ENCODE measurements at places on chromosomes 6 and 20.
A peak's percentile ranks its signal among the peaks of the same experiment; 100 is the strongest.

- no peak for DNase-seq
These were observed 121.7 kb upstream of the NXT1 start for GRCh38 chr20:23228912-23229311.

- DNase-seq, result no peak
These were observed 38.3 kb upstream of the DUSP22 start for GRCh38 chr6:254016-254415.

GRCh38 chr6:11514672-11515071 lies 22.9 kb upstream of the TMEM170B start:
- DNase-seq, result no peak

- DNase-seq, result peak; percentile 15
These were observed 2.1 kb downstream of the ZC3H12D start for GRCh38 chr6:149482545-149483333.

DNA sequence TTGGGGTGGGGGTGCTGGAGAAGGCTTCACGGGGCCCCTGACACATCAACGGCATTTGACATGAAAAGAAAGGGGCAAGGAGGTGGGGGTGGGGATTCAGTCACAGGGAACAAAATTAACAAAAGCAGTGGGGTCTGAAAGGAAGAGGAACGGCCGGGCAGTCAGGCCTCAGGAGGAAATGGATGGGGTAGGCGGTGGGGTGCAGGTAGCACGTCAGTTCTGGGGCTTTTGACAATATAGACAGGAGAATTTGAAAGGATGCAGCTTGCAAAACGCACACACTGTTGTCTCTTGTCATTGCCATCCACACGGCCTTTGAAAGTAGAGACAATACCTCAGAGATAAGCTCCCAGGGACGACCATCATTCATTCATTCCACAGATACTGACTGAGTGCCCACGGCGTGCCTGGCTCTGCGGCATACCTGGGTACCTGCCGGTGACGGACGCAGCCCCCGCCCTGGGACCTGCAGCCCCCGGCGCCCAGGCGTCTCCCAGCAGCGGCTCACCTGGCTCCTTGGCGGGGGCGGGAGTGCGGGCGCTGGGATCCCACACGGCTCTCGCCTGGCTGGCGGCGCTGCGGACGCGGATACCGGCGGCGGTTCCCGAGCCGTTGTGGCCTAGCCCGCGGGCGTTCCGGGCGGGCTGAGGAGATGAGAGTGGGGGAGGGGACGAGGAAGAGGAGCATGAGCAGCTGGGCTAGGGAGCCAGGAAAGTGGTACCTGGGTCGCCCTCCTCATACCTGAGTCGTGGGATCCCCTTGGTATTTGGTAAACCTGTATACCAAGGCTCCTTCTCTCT lies at the start of gene SLC26A8:
SLC26A8 (minus strand) TSS at position 646 of the 800 bp plus-strand sequence. CDS start 4,934 bp downstream, outside the sequence.
- no peak for DNase-seq

DNA sequence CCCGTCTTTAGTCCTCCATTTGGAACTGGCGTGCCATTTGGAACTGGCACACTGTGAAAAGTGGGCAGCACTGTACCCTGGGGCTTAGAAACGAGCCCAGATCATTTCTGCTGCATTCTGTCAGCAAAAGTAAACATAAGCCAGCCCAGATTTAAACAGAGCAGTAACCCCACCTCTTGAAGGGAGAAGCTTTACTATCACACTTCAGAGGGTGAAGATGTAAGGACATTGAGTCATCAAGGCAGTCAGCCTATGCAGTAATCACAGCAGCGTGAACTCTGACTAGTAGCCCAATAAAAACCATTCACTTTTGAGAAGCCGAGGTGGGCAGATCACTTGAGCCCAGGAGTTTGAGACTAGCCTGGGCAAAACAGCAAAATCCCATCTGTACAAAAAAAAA lies 216.9 kb downstream of the EYA2 start:
- no peak for DNase-seq

- DNase-seq, result no peak
These were observed 110.3 kb upstream of the NUP153 start for GRCh38 chr6:17816921-17817611.

DNA sequence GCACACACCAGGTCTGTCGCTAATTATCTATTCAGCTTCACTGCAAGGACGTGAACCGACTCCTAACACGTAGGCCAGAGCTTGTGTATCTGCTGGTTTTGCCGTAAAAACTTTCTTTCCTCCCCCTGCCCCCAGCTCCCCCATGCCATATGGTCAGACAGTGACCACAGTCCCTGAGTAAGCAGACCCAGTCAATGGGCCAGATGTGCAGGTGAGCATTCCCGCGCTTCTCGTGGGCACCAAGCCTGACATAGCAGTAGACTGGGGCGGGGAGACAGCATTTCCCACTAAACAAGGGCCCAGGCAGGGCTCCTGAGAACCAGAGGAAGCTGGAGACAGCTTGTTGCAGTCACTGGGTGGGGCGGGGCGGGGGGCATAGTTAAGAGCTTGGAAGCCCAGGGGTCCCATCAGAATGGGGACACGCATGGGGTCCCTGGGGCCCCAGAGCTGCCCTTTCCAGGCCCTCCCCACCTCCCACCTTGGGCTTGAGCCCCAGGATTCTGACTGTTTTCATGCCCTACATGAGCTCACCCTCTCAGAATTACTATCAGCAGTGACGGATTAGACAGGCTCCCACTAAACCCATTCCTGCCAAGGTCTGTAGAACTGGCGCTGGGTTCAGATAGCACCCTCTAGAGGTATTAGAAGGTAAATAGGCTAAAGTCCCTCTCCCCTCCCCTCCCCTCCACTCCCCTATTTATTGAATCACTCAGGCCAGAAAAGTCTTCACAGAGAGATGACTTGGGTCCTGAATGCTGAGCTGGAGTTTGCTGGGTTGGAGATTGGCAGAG lies 51.8 kb downstream of the CDH26 start:
- no peak for DNase-seq

DNA sequence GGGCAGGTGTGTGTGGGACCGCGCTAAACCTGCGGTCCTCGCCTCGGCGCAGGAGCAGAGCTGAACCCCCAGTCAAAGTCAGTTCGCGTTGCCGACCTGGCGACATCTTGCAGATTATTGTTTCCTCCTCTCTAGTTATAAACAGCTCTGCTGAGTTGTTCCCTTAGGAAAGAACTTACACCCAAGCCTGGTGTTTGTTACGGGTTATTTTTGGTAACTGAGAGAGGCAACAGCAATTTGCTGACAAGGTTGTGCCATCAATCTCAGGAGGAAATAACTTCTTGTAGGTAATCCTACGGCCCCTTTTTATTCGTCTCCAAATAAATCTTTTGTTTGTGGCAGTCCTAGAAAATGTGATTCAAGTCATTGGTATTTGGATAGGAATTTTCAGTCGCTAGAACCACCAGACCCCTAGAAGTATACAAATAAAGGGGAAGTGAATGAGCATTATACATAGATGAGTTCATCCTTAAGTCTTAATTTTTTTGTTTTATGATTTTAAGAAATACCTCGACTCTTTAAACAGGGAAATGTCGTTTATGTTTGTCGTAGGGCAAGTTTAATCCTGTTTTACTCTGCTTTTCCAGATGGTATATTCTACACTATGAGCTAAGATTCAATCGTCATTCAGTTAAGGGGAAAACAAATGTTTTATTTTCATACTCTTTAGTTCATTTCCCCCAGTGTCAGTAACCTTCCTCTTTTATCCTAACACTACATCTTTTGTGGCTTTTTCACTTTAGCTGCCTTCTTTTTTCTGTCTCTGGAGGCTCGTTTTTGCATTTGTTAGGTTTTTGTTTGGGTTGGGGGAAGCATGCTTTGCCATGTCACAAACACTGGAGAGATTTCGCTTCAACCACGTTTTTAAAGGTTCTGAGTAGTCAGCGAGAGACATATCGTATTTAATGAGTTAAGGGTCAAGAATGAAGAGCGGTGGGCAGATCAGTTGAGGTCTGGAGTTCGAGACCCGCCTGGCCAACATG lies 1.2 kb downstream of the PM20D2 start:
- DNase-seq, result no peak

GRCh38 chr6:147116056-147116455 lies 88.2 kb upstream of the STXBP5 start:
- DNase-seq, result no peak

DNA sequence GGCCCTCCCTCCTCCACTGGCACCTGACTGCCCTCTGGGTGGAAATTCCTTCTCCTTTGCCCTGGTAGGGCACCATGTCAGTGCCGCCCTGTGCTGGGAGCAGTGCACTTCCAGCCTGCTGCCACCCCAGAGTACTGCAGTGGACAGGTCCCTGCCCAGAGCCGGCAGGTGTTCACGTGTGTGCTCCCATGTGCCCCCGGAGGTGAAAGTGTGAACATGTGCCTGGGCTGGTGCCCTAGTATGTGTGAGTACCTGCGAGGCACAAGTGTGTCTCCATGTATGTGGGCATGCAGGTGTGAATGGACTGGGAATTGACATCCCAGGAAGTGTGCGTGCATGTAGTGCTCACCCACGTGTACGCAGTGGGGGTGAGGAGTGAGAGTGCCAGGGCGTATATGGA lies 29.4 kb downstream of the SDCBP2 start:
- no peak for DNase-seq

DNA sequence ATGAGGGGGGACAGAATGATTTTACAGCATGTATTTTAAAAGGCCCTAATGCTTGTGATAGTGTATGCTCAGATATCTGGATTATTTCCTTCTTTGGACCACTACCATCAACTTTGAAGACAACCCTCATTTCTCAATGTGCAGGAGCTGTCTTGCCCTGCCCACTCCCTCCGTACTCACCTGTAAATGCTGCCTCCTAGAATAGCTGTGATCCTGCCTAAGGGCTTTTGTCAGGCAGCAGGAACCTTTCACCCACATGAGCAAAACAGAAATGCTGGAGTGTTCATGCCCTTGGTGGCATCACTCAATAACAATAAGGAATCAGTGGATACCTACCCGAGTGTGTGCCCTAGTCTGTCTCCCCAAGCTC lies 723.6 kb upstream of the FLRT3 start:
- DNase-seq, result no peak

- peak; percentile 65 for DNase-seq
These were observed 11.6 kb upstream of the SLC2A12 start for GRCh38 chr6:134063966-134064445.

- no peak for DNase-seq
These were observed 668 bp upstream of the RPP40 start for GRCh38 chr6:5004373-5005037.

GRCh38 chr6:43173591-43174262 lies 2.7 kb downstream of the SRF start:
- peak; percentile 66 for DNase-seq

DNA sequence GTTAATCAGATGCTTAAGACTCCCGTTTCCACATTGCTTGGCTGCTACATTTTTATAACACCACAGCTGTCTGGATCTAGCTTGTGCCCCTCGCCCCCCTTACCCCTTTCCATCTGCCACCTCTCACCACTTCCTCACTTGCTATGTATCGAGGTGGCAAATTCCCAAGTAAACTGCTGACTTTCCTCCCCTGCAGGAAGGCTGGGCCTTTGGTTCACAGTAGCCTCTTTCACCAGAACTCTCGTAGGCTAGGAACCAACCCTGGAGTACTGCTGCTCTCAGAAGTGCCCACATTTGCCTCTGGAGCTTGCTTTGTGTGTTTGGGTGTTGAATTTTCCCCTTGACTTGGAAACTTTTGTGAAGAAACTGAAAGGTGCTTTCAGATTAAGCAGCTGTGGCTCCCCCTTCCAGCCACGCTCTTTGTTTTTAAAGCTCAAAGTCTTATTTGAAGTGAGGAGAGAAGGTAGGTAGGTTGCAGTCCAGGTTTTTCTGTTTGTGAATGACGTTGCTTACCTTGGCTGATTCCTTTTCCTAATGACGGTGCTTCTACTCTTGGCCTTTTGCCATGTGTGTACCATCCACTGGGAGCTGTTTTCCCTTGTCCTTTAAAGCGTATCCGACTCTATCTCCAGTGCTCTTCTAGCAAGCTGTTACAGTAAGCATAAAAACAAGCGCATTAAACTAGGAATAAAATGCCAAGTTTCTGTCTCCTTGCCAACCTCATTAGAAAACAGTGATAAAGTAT lies 90.4 kb downstream of the CARMIL1 start:
- DNase-seq, result no peak

DNA sequence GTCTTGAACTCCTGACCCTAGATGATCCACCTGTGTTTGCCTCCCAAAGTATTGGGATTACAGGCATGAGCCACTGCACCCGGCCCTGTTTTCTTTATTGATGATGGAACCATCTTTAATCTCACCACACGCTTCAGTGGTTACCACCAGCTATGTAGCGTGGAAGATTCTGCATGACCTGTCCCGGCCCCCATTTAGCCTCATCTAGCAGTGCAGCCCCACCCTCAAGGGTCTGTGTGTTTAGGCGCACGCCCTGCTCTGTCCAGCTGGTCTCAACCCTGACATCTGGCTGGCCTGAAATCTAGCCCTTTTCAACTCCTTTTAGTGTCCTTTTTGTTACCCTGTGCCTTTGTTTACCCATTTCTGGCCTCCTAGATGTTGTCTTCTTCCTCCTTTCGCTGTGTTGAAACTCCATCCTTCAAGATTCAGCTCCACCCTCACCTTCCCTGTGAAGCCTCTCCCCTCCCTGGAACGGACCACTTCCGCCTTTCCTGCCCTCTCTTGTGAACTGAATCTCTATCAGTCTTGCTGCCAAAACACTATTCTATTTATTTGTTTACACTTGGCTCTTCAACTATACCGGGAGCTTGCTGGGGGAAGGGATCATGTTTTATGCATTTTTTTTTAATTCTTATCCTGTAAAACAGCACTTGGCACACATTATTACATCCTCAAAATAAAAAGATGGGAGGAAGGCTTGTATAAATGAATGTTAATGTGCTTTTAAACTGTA lies 101.0 kb upstream of the MTHFD1L start:
- DNase-seq, result no peak

- no peak for DNase-seq
These were observed 162.7 kb upstream of the MARCKS start for GRCh38 chr6:113694278-113695077.

DNA sequence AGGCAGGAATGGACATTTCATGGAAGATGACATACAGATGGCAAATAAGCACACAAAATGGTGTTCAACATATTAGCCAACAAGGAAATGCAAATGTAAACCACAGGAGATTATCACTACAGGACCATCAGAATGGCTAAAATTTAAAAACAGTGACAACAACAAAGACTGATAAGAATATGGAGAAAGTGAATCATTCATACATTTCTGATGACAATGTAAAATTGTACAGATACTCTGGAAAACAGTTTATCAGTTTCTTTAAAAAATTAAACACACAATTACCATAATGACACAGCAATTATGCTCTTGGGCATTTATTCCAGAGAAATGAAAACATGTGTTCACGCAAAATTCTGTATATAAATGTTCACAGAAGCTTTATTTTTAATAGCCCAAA lies 105.8 kb upstream of the RUNX2 start:
- DNase-seq, result no peak

- no peak for DNase-seq
These were observed 382.9 kb upstream of the IRAK1BP1 start for GRCh38 chr6:78484198-78485064.

GRCh38 chr6:66851930-66852329 lies 1144.9 kb upstream of the EYS start:
- no peak for DNase-seq

- no peak for DNase-seq
These were observed 50.5 kb upstream of the SPDEF start for GRCh38 chr6:34606477-34607265.

DNA sequence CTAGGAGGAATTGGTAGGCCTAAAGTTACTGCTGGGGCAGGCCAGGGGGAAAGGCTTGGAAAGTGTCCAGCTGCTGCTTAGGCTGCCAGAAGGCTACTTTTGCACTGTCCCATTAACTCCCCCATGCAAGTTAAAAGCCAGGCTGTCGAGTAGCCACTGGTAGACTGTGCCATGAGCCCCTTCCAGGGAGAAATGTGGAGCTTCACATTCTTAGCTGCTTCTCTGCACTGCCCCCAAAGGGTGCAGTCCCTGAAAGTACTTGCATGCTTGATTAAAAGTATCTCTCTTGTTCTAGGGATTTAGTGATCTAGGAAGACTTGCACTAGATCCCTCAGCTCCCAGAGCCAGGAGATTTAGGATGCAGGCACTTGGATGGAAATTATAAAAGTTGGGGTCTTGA lies 57.3 kb downstream of the CDC5L start:
- DNase-seq, result no peak
